ENCODE measurements at places on chromosomes 5 and 9.

DNA sequence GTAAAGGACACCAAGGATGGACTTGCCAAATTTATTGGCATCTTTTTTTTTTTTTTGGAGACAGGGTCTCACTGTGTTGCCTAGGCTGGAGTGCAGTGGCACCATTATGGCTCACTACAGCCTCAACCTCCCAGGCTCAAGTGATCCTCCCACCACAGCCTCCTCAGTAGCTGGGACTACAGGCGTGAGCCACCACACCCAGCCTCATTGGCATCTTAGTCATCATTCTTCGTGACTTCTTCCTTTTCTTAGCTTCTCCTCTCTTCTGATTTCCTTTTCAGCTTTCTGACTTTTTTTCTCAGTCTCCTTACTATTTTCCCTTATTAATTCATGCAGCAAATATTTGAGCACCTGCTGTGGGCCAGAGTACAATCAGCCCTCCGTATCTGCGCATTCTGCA, 6.1 kb downstream of the MAML1 start:
- DNase-seq: no peak

DNA sequence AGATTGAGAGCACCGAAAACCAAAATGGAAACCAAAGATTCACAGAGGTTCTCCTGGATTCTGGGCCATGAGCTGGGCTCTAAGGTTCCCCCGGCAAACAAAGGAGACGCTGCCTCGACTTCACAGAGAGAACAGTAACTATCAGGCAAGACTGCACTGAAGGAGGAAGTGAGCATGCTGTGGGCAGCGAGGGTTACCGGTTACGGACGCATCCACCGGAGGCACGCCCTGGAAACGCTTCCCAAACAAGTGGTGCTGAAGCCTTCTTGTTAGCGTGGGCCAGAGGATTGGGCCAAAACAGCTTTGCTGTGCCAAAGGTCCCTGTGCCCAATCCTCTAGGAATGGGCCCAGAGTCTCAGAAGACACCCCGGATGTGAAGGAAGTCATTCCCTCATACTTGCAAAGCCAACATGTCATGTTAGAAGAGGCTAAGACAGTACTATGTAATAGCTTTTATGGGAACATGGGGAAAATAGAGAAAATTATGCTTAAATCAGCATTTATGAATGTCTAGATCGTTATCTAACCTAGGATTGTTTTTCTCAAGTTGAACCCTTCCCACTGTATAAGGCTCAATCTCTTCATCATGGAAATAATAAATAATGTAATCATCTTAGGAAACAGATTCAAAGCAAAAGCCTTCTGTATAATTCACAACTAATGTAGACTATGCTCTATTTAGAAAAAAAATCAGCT, 145.4 kb downstream of the GABBR2 start:
- no peak for DNase-seq

DNA sequence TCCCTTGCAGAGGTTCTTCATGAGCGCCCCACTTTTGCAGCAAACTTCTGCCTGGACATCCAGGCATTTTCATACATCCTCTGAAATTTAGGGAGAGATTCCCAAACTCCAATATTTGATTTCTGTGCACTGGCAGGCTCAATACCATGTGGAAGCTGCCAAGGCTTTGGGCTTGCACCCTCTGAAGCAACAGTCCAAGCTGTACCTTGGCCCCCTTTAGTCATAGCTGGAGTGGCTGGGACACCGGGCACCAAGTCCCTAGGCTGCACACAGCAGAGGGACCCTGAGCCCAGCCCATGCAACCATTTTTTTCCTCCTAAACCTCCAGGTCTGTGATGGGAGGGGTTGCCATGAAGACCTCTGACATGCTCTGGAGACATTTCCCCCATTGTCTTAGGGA, 74.7 kb downstream of the ZFAND5 start:
- DNase-seq: no peak

GRCh38 chr5:154044581-154044980, 5.8 kb downstream of the MFAP3 start:
- DNase-seq: no peak

GRCh38 chr9:119853126-119853525, 483.9 kb upstream of the BRINP1 start:
- DNase-seq: no peak

DNA sequence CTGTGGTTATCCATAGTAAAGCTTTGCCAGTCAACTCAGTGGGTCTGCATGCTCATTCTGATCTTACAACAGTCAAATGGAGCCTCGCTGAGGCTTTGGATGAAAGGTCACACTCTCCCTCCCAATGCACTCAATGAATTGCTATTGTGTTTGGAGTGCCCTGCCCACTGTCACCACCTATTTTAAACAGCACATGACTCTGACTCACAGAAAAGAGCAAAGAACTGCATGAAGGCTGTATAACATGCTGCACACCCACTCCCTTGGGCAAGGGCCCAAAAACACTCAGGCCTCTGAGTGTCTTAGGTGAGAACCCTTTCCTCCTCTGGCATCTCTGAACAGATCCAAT, 118.7 kb upstream of the CCDC112 start:
- DNase-seq: no peak

DNA sequence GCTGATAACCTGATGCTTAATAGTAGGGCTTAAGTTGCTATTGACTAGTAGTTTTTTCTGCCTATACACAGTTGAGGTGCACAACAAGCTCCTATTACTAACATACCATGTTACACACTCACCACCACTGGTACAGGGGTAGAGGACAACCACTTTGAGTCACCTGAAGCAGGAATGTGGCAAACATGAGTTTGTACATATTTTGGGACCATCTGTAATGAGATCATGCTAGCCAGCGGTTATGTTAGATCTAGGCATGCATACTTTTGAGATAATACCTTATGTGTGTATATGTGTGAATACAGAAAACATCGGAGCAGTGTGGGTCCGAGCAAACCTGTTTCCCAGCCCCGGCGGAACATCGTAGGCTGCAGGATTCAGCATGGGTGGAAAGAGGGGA, 72.8 kb upstream of the NXNL2 start:
- DNase-seq: no peak

DNA sequence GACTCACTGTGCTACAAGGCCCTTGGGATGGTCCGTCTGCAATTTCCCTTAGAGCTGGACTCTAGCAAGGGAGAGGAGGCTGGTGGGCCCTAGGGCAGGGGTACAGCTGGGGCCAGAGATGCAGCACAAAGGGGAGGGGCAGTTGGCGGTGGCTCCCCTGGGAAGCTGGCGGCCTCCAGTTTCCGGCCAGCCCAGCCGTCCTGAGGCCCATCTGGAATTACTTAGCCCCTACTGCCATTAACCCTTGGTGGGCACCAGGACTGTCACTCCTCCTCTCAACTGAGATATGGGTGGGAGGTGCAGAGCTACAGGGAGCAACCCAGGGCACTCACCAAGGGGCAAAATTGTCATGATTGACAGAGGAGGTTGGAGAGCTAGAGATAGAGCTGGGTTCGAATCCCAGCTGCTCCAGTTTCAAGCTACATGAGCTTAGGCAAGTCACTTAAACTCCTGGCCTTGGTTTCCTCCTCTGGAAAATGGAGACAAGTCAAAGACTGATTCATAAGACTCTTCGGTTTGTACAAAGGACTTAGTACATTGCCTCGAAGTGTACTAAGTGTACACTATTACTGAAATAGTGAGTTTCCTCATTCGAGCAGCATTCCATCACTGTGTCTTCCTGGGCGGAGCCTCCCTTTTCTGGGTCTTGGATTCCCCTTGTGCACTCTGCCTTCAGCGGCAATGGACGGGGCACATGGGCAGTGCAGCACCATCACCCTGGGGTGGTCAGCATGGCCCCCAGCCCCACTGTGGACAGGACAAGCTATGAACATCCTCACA, 2.7 kb upstream of the PDGFRB start:
- no peak for DNase-seq

- no peak for DNase-seq
Measured at GRCh38 chr5:159091065-159091464, 8.7 kb downstream of the EBF1 start.

DNA sequence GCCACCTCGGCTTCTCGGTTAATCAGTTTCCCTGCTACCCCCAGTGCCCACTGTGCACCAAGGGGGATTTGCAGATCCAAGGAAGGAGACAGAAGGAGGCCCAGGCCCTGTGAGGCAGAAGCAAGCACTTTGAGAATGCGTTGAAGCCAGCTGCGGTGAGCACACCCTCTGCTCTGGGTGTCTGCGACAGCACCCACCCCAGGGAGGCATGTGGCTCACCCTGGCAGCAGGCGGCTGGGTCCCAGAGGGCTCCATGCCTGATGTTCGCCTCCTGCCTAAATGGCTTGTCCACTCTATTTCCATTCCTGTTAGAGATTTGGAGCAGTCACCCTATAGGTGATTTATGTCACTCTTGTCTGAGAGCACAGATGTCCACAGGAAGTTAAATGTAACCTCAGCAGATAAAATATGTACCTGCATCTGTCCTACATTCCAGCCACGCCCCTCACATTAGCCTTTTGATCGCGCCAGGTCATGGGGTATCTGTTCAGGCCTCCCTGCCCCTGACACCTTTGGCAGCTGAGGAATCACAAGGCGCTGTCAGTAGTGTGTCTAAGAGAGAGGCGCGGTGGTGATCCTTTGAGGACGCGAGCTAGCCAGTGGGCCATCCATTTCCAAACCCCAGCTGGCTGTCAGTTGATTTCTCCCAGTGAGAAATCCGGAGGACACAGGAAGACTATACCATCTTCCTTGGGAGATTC, 28.1 kb downstream of the PTGES2 start:
- DNase-seq: no peak

DNA sequence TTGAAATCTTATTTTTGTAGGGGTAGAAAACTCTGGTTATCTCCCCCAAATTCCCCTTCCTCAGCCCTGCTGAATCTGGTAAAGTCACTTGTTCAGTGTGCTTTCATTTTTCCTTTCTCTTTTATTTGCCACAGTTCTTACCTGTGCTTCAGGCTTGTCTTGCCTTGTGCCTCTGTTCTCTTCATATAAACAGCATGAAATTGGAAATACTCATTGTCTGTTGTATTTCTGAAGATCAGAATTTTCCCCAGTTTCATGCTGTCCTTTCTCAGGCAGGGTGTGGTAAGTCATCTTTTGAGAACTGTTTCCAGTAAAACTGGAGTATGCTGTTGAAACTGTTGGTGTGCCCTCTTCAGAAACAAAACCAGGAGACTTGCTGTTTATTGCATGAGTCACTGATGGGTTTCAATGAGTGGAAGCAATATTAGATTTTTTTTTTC, 7.0 kb downstream of the PAM start:
- DNase-seq: no peak

GRCh38 chr5:154143211-154143641, 47.3 kb upstream of the GALNT10 start:
- DNase-seq: no peak

DNA sequence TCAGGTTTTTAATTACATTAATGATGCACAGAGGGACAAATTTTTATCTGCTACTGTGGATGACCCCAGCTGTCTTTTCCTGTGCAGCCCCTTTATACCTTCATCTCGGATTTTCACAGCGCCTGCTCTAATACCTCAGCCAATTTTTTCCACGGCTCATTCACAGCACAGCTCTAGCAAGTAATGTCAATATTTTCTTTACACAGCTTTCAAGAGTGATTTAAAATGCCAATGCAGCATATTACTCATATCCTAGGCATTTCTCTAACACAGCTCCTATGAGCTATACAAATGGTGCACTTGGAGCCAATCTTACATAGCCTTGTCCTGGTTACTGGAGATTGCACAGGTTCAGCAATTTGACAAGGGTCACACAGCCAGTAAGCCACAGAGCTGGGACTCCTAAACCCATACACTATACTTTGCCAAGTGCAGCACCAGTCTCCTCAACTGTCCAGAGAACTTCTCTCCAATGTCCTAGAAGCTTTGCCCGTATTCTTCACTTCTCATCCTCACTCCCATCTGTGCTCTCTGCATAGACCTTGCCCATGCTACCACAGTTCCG, 661.8 kb downstream of the DTWD2 start:
- no peak for DNase-seq

DNA sequence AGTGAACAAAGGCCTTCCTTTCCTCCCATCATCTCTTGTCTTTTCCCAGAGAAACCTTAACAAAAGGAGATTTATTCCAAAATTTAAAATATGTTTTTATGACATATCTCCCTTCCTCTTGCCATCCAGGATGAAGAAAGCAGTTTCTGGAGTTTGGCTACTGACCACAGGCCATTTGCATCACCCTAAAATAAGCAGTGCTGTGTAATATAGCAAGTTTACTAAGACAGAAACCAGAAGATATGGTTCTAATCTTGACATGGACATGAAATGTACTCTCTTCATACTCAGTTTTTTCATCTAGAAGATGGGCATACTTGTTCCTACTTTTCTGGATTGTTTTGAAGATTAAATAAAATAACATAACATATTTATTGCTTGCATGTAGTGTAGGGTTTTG, 50.2 kb upstream of the ZFAND5 start:
- DNase-seq: no peak

GRCh38 chr5:155066886-155067595, 53.5 kb downstream of the KIF4B start:
- no peak for DNase-seq

DNA sequence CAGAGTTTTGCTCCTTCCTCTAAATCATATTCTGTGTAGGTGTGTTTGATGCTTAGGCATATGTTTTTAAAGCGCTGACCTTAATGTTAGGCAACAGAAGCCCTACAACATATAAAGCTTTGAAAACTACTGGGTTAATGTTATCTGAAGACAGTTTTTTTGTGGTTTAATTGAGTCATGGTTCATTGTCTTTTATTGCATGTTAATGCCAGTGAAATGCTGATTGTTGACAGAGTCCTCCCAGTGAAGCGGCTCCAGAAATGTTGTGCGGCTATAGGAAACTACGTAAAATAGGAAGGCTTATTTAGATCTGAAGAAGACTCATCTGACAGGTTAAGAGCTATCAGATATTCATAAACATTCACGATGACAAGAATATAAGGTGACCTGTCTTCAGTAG, 424.6 kb downstream of the CCDC171 start:
- DNase-seq: no peak

GRCh38 chr5:157267761-157268480, 2.0 kb downstream of the CYFIP2 start:
- no peak for DNase-seq

- no peak for DNase-seq
Measured at GRCh38 chr9:99037769-99038483, 67.0 kb upstream of the TGFBR1 start.

DNA sequence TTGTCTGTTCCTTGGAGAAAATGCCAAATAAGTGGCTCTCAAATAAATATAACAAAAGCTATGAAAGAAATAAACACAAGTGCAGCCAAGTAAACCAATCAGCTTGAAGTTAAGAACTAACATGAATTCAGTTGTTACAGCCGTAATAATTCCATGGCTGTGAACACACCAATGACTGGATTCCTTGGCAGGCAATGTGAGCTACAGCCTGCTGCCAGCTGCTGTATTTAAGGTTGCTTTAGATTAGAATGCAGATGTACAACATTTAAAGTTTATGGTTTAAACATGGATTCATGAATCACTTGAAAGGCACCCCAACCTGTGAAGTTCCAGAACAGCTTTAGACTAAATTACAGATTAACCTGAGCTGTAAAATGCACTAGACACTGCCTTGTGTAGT, 626.4 kb upstream of the SEMA6A start:
- DNase-seq: no peak

DNA sequence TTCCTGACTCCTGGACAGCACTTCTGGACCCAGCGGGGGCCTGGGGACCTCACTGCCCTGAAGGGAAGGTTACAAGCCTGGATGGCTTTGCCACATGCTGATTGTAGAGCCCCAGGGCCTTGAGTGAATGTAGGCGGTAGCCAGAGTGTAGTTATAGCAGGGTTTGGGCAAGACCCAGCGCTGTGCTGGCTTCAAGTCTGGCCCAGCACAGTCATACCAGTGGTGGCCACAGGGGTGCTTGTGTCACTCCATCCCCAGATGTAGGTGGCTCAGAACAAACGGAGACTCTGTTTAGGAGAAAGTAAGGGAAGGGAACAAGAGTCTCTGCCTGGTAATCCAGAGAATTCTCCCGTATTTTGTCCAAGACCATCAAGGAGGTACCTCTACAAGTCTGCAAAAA, 84.6 kb downstream of the STARD4 start:
- no peak for DNase-seq

Data from cortex of kidney (tissue), 1 donor.